ENCODE measurements at places on chromosomes 6 and 20. TPM values are rescaled to one million over a fixed set of nuclear protein-coding genes. Genes with fewer than 3 reads are reported as not detected.

Gene WFDC2
- not detected for total RNA-seq

Gene PDYN
- 0.06 TPM for total RNA-seq

Gene HLA-DQA1
- total RNA-seq, result not detected

Gene EDN3
- total RNA-seq, result 0.30 TPM

Gene LY6G6C
- total RNA-seq, result not detected

Gene ID4
- 1.6 TPM for total RNA-seq

Gene BPIFA3
- not detected for total RNA-seq

All from A549 treated with RU486 at 1 μM for 4 hours (cell line).